ENCODE measurements at places on chromosomes 11 and 22.

- DNase-seq, result no peak
These were observed 137.6 kb downstream of the SNX19 start for GRCh38 chr11:130778705-130779104.

DNA sequence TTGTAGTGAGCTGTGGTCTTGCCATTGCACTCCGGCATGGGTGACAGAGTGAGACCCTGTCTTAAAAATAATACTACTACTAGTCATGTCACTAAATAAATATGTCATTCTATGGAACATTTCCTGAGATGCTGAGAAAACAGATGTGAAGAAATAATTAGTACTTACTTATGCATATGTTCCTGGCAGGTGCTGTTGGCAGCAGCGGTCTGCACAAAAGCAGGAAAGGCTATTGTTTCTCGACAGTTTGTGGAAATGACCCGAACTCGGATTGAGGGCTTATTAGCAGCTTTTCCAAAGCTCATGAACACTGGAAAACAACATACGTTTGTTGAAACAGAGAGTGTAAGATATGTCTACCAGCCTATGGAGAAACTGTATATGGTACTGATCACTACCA is 8.8 kb downstream of the ARCN1 start:
- no peak for DNase-seq

- DNase-seq, result no peak
These were observed 11.1 kb downstream of the CCND1 start for GRCh38 chr11:69651834-69652620.

GRCh38 chr11:64537876-64538275 is 53.1 kb upstream of the SLC22A12 start:
- no peak for DNase-seq

DNA sequence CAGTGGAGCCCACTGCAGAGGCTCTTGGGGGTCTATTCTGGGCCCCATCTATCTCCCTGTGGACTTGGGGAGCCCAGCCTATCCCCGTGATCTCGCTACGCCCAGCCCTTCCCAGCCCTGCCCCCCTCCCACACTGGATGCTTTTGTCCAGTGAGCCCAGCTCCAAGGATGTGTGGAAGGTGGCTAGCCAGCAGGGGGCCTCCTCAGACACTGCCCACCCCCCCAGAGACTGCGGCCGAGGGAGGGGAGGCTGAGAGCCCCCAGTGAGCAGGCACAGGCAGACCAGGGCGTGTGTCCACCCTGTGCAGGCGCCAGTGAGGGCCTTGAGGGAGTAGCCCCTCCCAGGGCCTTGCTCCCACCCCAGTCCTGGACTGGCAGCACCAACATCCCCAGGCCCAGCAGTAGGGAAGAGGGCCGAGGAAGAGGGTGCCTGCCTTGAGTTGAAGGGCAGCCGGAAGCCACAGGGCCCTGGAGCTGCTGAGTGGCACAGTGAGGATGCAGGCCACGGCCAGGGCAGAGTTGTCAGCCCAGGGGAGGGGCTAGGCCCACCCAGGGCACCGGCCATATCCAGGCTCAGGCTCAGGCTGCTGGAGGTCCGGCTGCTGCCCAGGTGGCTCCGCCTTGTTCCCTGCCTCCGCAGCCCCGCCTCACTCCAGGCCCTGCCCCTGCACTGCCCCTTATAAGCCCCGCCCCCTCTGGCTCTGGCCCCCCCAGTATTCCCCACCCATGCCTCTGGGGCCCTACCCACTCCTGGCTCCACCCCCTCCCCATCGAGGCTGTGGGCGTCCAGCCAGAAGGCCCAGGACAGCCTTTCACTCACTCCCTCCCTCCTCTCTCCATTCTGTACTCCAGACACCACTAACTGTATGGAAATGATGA is 28.0 kb downstream of the MOB2 start:
- no peak for DNase-seq

GRCh38 chr11:62430425-62430824 is 11.6 kb downstream of the SCGB1A1 start:
- no peak for DNase-seq

GRCh38 chr11:68223275-68223674 is 10.2 kb upstream of the KMT5B start:
- DNase-seq, result no peak

DNA sequence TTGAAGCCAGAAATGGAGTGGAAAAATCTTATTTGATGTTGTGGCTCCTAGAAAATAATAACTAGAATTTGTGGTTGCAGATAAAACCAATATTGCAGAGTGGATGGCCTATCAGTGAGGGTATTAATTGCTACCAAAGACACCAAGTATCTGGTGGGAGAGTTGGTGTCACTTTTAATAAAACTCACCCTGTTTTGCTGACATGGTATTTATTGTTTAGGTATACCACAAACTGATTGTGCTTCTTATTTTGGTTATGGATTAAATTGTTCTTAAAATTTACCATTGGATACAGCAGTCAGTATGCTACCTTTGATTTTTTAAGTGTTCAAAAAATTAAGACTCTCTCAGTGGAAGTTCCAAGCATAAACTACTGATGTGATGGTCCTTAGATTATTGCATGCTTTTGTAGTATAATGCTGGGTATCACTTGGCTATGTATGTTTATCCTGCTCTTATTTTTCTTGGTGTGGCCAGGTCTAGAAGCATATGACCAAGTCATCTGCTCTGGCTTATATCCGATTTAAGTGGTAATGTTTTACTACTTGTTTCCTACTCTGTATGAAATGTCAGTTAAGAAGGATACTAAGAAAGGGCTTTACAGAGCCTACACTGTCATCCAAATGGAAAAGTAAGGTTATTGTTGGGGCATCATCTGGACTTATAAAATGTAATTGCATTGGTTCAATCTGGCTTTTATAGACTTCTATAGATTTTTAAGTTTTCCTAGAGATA is 101.6 kb downstream of the ARHGAP42 start:
- no peak for DNase-seq

DNA sequence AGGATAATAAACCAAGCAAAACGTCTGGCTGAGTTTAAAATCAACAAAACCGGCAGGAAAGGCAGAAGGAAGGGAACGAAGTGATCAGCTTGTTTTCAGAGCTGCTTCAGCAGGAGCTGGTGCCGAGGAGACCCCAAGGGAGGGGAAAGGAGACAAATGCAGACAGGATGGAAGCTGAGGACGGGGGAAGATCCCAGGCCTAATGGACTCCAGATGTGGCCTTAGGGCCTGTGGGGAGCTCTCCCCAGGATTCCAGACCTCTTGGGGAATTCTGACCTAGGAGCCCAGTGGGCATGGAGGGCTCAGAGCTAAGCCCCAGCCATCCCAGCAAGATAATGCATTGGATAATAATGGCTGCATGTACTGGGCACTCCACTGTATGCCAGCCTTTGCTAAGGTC is 211.4 kb upstream of the NARS2 start:
- DNase-seq, result no peak

DNA sequence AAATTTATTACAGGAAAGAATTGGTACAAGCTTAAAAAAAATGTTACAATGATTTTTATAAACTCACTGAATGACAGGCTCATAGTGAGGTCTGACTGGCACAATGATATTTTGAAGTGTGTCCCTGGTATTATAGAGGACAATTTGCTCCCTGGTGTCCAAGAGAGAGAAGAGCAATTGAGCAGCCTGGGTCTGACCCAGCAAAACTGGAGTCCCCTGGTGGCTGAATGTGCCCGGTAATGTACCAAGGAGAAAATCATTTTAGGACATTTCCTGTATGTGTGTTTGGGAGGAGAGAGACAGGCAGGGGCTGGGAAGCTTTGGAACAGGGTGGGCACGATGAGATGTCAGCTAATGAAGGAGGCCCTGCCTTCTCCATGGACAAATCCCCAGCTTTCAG is 125.3 kb downstream of the APOL5 start:
- DNase-seq, result no peak

DNA sequence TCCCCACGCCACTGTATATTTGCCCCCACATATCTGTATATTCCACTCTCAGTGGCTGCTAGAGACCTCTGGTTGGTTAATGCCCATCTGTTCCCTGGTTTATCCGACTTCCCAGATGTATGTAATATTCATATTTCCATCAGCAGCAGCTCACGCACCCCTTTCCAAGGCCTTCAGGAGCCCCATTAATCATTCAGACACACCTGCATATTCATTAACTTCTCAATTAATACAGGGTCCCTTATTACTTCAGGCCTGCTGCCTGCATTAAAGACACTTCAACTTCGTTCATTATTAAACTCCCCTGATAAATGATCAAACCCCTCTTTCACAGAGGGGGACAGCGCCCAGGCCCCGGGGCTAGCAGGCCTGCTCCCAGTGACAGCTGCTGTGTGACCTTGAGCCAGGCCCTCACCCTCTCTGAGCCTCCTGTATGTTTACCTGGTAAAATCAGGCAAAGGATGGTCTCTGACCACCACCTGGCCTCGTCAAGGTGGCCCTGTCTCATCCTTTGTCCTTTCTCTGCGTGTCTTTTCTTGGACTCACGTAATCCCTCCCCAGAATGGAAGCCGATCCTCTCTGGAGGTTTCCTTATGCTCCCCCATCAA is 34.5 kb downstream of the ELFN2 start:
- DNase-seq, result no peak

DNA sequence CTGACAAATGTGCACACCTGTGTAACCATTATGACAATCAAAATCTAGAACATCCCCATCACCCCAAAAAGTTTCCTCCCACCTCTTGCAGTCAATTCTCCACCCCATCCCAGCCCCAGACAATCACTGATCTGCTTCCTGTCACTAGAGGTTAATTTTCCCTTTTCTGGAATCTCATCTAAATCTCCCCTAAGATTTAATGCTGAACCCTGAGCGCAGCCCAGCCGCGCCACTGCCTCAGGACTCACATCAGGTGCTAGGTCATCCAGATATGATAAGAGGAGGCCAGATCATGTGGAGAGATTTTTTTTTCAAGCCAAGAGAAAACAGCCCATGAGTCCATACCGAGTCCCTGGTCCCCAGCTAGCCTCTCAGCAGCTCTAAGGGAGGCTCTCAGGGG is 4.3 kb upstream of the TMPRSS13 start:
- no peak for DNase-seq

DNA sequence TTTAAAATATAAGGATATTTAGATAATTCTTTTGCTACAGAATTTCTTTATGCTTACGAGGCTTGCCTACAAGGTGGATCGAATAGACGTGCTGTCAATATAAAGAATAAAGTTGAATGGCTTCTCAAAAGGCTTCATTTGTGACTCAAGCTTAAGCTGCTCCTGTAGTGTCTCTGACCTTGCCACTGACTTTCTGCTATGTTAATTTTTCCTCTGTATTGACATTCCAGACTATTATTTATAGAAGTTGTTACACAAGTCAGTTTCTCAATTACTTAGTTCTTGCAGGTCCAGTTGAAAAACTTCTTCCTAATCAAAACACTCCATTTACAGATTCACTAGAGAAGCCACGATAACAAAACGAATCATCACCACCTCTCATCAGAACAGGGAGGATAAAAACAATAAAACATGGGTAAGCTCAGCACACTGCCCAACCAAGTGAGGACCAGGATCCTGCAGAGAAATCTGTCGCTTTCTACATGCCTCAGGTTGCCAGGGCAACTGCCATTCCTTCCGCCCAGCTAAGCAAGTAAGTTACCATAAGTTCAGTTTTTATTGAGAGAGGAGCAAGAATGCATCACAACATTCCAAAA is 39.0 kb upstream of the CHKA start:
- no peak for DNase-seq

- DNase-seq, result no peak
These were observed 140.5 kb downstream of the MIAT start for GRCh38 chr22:26797910-26798309.

DNA sequence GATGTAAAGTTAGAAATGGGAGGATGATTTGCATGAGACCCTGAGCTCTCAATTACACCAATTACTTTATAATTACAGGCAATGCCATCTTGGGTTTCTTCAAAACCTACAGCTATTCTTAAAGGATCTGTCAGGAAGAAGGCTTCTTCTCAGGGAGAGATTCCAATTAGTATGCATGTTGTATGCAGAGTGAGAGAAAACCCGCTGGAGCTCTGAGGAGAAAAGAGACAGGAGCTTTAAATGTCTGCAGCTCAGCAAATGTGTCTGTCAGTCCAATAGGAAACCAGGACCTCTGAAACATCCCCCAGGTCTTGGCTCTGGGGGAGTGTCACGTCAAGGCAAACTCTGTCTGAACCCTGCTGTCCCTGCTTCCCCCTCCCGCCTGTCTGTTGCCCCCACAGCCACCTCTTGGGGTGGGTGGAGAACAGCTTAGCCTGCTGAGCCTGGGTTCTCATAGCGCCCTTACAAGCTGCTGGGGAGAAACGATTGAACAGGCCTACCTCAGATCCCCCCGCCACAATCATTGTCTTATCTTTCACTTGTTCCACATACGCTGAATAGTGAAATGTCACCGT is 140.2 kb downstream of the SPATA19 start:
- no peak for DNase-seq

DNA sequence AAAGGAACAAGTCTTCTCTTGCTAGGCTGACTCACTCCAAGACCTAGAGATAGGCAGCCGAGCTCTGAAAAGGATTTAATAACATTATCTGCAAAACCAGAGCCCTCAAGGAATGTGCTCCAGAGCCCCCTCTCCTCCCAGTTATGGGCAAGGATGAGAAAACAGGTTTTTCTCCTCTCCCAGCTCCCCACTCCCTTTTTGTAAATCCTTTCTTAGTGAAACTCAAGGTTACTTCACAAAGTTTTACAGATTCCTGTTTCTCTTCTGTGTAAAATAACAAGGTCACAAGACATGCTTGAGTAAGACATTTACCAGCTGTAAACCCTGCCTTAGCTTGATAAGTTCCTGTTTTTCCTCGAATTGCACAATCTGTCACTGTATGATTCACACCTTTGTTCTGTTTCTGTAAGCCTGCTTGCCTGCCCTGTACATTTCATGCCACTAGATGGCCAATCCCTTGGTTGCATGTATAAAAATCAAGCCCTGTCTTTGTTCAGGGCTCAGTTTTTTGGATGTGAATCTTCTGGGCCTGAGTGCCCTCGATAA is 489.4 kb downstream of the KCNA4 start:
- no peak for DNase-seq

DNA sequence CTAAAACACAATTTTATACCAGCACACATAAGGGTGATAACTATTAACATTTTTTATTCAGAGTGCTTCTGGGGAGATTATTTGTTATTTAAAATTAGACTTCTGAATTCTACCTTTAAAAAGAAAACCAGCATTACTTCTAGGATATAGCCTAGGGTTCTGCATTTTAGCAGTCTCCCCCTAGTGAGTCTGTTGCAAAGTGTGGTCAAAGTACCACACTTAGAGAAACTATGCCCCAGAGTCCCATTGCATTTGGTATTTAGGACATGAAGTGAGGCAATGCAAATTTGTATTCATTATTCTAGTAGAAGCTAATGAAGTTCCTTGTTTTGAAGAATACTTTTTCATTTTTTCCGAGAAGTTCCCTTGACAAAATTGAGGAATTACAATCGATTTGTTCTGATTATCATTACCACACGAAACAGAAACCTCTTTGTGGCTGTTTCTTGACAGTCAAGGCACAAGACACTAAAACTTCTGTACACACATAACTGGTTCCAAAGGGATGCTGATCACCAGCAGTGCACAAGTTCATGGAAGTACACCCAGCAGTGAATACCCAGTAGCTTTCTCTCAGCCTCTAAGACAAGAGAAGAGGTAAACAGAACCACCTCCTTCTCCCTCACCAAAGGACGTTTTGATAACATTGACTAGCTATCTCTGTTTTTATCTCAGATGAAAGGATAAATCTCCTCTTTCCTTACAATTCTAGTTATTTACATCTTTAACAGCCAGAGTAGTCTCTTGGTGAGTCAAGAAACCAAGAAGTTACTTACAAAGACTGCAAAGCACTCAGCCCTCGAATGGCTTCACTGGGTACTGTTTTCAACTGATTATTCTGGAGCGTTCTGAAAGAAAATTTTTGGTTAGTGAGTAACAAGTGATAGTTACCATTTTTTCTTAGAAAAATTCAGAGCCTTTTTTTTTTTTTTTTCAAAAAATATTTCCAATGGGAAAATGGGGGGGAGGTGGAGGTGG is 27.6 kb upstream of the CCDC34 start:
- no peak for DNase-seq

GRCh38 chr11:85869781-85870180 is 14.6 kb downstream of the CCDC83 start:
- DNase-seq, result no peak

Data from stimulated activated CD4-positive, alpha-beta T cell treated with anti-CD3 and anti-CD28 coated beads, Interleukin-1b, Interleukin-23, amount 100 ng/mL, for 1 hour (primary cell).